ENCODE measurements at places on chromosomes 1 and 21. TPM values are rescaled to one million over a fixed set of nuclear protein-coding genes. Genes with fewer than 3 reads are reported as not detected.

DNA sequence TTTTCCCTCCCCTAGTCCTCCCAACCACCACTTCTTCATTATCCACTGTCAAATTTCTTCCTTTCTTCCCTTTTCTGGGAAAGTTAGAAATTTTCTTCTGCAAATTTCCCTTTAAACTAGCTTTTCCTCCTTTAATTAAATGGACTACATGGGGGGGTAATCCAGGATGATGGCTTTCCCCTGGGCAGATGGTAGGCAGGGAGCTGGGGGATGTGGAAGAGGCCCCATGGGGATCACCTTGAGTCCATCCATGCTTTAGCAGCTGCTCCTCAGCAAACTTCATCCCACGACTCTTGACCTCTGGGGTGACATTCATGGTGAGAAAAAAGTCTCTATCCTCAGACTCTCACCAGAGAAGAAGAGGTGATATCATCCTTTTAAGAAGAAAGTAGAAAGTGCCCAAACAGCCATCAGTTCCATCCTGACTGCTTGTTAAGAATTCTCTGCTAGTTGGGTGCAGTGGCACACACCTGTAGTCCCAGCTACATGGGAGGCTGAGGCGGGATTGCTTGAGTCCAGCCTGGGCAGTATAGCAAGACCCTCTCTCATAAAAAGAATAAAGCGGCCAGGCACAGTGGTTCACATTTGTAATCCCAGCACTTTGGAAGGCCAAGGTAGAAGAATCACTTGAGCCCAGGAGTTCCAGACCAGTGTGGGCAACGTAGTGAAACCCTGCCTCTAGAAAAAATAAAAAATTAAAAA lies 2.4 kb downstream of the GPATCH4 start:
- H3K36me3 ChIP-seq: peaks cover 53% of the 10 kb centered on the region
- no peak overlapping the region for H3K27ac ChIP-seq
- no peak overlapping the region for H3K4me3 ChIP-seq
- DNase-seq: no peak
- H3K4me1 ChIP-seq: peaks cover 20% of the 10 kb centered on the region

DNA sequence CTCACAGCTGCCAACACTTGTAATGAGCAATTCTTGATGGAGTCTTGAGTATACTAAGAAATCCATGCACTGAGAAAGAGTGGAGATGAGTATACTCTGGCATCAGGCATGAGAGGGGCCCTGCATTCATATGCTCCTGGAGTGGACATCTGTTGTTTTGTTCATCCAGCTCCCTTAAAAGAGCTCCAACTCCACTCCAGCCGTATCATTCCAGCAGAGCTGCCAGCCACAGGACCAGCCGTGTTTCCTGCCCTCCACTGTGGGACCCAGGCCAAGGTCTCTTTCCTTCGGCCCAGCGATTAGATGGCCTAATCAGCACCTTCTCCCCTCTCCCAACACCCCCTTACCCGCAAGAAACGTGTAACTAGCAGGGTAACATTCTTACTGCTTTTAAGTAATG lies 144.5 kb downstream of the OMA1 start:
- no peak overlapping the region for H3K27ac ChIP-seq
- H3K36me3 ChIP-seq: no peaks in the 10 kb centered on the region
- H3K4me1 ChIP-seq: no peaks in the 10 kb centered on the region
- DNase-seq: no peak

GRCh38 chr1:32889731-32890278 lies 3.5 kb downstream of the HPCA start:
- no peak for DNase-seq
- no peak overlapping the region for H3K4me3 ChIP-seq

Gene CR1L
- total RNA-seq: not detected

- H3K36me3 ChIP-seq: no peaks in the 10 kb centered on the region
- H3K27me3 ChIP-seq: peaks cover 17% of the 10 kb centered on the region
- H3K27ac ChIP-seq: no peak overlapping the region
- no peak overlapping the region for H3K4me3 ChIP-seq
- H3K4me1 ChIP-seq: peaks cover 7% of the 10 kb centered on the region
- DNase-seq: no peak
These were observed 111.7 kb downstream of the RHOU start for GRCh38 chr1:228846952-228847351.

Gene UBXN10
- not detected for total RNA-seq

Gene MARCKSL1
- 159 TPM for total RNA-seq

GRCh38 chr21:46160907-46161632 lies 5.7 kb upstream of the FTCD start:
- DNase-seq: no peak
- H3K36me3 ChIP-seq: no peaks in the 10 kb centered on the region
- no peak overlapping the region for H3K27ac ChIP-seq
- H3K27me3 ChIP-seq: no peaks in the 10 kb centered on the region
- no peaks in the 10 kb centered on the region for H3K4me1 ChIP-seq
- no peak overlapping the region for H3K4me3 ChIP-seq

GRCh38 chr1:9639227-9639626 lies 12.3 kb upstream of the PIK3CD start:
- H3K4me3 ChIP-seq: no peak overlapping the region
- no peak overlapping the region for H3K27ac ChIP-seq
- no peak for DNase-seq
- no peaks in the 10 kb centered on the region for H3K36me3 ChIP-seq

GRCh38 chr21:46637952-46638746 lies 2.7 kb downstream of the PRMT2 start:
- peak; percentile 12 for DNase-seq
- peak overlapping the region; percentile 31 for H3K4me3 ChIP-seq
- no peaks in the 10 kb centered on the region for H3K27me3 ChIP-seq
- H3K36me3 ChIP-seq: peaks cover 7% of the 10 kb centered on the region
- peaks cover 50% of the 10 kb centered on the region for H3K4me1 ChIP-seq

- H3K27me3 ChIP-seq: no peaks in the 10 kb centered on the region
- H3K27ac ChIP-seq: no peak overlapping the region
- H3K4me3 ChIP-seq: no peak overlapping the region
- no peak for DNase-seq
- peaks cover 22% of the 10 kb centered on the region for H3K4me1 ChIP-seq
- no peaks in the 10 kb centered on the region for H3K36me3 ChIP-seq
These were observed 397.7 kb downstream of the NTNG1 start for GRCh38 chr1:107538502-107538901.

GRCh38 chr21:36918291-36918690 lies 48.2 kb downstream of the HLCS start:
- no peaks in the 10 kb centered on the region for H3K36me3 ChIP-seq
- H3K27ac ChIP-seq: peak overlapping the region; percentile 88
- H3K4me1 ChIP-seq: peaks cover 30% of the 10 kb centered on the region
- H3K27me3 ChIP-seq: no peaks in the 10 kb centered on the region
- no peak overlapping the region for H3K4me3 ChIP-seq
- no peak for DNase-seq

- H3K27ac ChIP-seq: no peak overlapping the region
- peaks cover 72% of the 10 kb centered on the region for H3K27me3 ChIP-seq
These were observed 197.6 kb upstream of the FOXD3 start for GRCh38 chr1:63124666-63125191.

Gene OPTC
- not detected for total RNA-seq

DNA sequence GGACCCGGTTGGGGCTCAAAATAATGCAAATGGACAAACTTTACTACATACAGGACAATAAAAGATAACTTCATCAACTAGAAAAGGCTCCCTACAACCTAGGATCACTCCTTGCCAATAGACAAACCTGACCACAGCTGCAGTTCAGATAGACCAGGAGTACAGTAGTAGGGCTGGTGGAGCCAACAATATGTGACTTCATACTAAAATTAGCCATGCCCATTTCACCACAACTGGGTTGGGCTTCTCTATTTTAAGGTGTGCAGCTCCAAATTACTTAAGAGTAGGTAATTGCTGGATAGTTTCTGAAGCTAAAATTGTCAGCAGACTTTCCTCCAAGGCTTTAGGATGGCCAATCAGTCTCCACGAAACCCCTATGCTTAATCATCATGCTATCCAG lies 3.9 kb downstream of the DENND1B start:
- H3K36me3 ChIP-seq: no peaks in the 10 kb centered on the region
- H3K27ac ChIP-seq: no peak overlapping the region
- DNase-seq: no peak
- H3K4me3 ChIP-seq: no peak overlapping the region

GRCh38 chr1:242008826-242009495 lies 10.1 kb upstream of the MAP1LC3C start:
- no peaks in the 10 kb centered on the region for H3K27me3 ChIP-seq
- H3K36me3 ChIP-seq: no peaks in the 10 kb centered on the region
- DNase-seq: no peak
- no peak overlapping the region for H3K4me3 ChIP-seq
- no peak overlapping the region for H3K27ac ChIP-seq

DNA sequence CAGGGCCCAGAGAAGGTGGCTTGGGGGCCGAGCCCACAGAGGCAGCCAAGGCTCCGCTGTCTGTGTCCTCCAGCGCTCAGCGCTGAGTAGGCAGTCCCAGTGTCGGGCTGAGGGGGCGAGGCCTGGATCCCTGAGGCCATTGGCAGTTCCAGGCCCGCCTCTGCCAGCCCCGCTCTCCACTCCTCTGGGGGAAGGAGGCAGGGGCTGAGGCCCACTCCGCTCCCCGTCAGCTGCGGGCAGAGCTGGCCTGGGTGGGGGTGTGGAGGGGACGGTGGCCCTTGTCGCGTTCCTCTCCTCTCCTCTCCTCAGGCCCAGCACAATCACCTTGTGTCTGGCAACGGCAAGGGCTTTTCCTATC lies 132.8 kb downstream of the CASZ1 start:
- H3K4me1 ChIP-seq: no peaks in the 10 kb centered on the region
- H3K4me3 ChIP-seq: no peak overlapping the region
- no peak overlapping the region for H3K27ac ChIP-seq
- no peaks in the 10 kb centered on the region for H3K36me3 ChIP-seq
- DNase-seq: no peak
- H3K27me3 ChIP-seq: no peaks in the 10 kb centered on the region

DNA sequence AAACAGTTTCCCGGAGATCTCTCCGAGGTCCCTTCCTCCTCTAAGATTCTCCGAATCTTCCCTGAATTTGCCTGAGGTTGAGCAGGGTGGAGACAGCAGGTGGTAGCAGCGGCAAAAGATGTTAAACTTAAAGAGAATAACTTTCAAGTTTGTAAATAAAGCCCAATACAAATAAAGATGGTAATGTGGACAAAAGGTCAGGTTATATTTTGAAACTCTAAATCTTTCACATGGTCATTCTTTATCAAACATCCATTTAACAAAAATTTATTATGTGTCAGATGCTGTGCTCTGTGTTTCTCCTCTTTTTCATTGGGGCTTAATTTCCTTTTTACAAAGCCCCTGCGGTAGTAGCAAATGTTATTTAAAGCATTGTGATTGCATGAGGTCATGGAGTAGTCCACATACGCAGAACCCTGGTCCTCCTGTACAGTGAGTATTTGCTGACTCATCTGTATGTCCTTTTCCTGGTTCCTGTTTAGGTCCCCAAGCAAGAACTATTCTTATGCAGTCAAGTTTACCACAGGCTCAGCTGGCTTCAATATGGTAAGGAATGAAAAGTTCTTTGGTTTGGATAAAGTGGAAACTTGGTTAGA lies 119.2 kb downstream of the ITSN1 start:
- peaks cover 27% of the 10 kb centered on the region for H3K4me1 ChIP-seq
- H3K36me3 ChIP-seq: peaks cover 5% of the 10 kb centered on the region
- no peaks in the 10 kb centered on the region for H3K27me3 ChIP-seq
- peak overlapping the region; percentile 28 for H3K4me3 ChIP-seq

Data from PC-3 (cell line).